Stimulated activated CD8-positive, alpha-beta memory T cell treated with anti-CD3 and anti-CD28 coated beads, Interleukin-15, amount 100 ng/mL, for 48 hours (primary cell): ENCODE measurements at places on chromosomes 16 and 17.

- no peak for DNase-seq
These were observed 10.0 kb upstream of the GAA start for GRCh38 chr17:80091376-80091775.

GRCh38 chr16:79190542-79190941 lies 410.0 kb downstream of the MAF start:
- no peak for DNase-seq

- no peak for DNase-seq
These were observed 28.7 kb upstream of the MILR1 start for GRCh38 chr17:64420143-64420670.

DNA sequence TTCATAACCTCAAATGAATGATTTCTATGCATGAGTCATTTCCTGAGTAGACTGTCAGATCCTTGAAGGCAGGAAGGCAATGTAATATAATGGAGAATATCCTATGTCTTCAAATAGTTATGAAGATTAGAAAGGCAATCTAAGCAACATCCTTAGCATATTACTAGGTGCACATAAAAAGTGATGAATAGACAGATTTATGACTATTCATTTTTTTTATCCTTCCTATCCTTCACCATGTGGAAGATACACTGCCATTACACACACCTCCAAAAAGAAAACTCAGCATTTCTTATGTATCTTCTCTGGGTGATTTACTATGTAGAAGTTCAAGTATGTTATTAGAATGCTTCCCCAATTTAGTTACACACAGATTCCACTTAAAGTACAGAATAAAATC lies 126.4 kb upstream of the MAF start:
- no peak for DNase-seq

DNA sequence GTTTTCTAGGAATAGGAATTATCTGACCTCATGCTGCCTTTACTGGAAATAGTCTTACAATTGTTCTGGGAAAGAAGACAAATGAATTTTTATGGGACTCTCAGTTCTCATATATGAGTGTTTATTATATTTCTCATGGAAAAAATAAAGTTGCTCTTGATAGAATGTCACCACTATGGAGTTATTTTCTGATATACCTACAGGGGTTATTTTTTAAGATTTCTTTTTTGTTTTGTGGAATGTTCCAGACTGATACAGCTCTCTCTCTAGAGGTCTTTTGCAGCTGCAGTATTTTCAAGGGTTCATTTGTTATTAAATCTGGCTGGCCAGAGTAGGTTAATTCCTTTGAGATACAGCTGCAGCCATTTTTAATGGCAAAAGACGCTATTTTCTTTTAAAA lies 100.7 kb downstream of the ABCA8 start:
- no peak for DNase-seq
